ENCODE measurements at places on chromosomes 3 and 15.

GRCh38 chr15:35624881-35625280 lies 78.9 kb upstream of the DPH6 start:
- peak; percentile 96 for DNase-seq

DNA sequence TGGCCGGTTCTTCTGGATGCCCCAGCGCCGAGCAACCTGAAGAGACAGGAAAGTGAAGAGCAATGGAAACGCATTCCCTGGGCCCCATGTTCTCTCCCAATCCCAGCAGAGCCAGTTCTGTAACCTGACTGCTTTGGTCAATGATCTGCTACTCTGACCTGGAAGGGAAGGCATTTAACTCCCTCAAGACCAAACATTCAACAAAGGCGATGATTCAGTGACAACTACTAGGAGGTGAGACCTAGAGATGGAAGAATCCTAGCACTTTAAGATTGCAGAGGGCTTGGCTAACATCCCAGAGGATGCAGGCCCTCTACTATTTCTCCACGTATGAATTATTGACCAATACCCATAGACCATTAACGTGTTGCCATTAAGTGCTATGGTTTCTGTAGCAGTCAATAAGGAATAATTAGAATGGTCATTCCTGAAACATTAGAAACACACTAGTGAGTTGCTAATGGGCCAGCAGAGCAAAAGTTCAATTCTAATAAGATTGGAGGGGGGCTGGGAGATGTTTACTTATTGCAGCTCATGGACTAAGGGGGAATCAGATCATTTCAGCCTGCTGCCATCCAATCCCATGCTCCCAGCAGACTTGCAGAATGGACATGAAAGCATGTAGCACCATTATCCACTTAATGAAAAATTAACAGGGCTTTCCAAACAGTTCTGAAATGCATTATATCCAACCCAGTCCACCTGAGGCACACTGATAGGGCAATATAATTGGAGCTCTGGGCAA lies 56.6 kb downstream of the ETV5 start:
- DNase-seq = no peak

- DNase-seq = peak; percentile 36
Observed at GRCh38 chr3:126616931-126617330, 38.0 kb downstream of the TXNRD3 start.

DNA sequence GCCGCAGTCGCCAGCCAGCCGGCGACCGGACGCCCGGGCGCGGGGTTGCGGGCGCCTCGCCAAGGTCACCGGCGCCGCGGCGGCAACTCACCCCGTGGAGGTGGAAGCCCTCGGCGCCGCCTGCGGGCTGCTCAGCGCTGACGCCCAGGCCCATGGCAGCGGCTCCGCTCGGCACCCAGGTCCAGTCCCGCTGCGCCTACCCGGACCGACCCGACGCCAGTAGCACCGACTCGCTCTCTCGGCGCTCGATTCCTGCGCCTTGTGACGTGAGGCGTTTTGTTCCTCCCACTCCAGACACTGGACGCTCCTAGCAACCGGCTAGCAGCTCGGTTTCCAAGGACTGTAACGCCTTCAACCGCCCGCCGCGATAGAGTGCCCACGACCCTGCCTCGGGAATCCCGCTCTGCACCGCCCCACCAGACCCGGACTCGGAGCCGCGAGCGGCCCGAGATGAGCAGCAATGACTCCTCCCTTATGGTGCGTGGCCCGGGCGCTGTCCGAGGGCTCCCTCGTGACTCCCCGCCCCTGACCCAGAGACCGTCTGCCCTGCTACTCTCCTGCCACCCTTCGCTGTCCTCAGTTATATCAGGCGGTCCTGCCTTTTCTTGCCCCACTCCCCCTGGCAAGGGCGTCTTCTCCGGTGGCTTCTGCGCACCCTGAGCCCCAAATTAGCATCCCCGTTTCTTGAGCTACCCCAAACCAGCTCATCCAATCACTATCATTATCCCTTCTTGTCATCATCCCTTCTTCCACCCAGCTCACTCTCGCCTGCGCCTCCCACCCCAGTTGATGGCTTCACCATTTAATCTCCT lies at the start of the genes GORASP1 and TTC21A:
Gene GORASP1, minus strand, starts transcription at position 240 of the 812 bp plus-strand sequence. Its CDS starts 86 bp downstream, at position 154.
Gene TTC21A, plus strand, starts transcription at position 293 of the 812 bp plus-strand sequence. Its CDS starts 158 bp downstream, at position 451.
- DNase-seq = peak; percentile 90

GRCh38 chr3:147130461-147130860 lies 275.9 kb downstream of the ZIC4 start:
- peak; percentile 52 for DNase-seq
